Liver (tissue), 10 donors: ENCODE measurements at places on chromosomes 1 and 21.

GRCh38 chr1:114854693-114855320, at the start of gene SYCP1:
SYCP1 (plus strand) TSS chr1:114854863; CDS start chr1:114855465, 602 bp downstream.
- DNase-seq: no peak

DNA sequence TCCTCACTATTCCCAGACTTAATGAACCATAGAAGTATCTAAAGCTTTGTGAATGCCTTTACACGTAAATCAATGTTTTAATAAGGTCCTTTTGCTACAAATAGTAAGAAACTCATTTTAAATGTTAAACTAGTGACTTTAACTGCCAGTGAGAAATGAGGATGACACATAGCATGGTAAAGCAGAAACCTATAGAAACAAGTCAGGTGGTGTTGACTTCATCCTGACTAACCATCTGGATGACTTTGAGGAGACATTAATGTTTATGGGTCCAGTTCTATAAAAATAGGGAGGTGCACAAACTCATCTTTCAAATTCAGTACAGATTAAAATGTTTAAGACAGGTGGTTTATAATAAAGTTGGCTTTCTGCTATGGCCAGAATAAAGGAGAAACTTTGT, 85.4 kb downstream of the COLGALT2 start:
- no peak for DNase-seq

DNA sequence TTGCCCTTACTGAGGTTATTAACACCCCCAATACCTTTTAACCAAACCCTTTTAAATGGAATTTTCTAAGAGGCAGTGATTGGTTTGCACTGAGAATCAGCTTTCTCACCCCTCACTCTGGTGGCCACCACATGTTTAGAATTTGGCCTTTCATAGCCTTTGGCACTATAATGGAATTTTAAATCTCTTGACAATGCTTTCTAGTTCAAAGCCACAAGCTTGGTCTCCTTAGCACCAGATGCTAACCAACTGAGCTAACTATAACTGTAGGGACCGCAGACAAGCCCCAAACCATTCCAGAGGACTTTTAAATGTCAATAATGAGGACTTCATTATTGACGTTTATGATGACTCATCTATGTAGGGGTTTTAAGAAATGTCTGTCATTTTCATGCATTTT, 238.7 kb upstream of the SNX7 start:
- no peak for DNase-seq

DNA sequence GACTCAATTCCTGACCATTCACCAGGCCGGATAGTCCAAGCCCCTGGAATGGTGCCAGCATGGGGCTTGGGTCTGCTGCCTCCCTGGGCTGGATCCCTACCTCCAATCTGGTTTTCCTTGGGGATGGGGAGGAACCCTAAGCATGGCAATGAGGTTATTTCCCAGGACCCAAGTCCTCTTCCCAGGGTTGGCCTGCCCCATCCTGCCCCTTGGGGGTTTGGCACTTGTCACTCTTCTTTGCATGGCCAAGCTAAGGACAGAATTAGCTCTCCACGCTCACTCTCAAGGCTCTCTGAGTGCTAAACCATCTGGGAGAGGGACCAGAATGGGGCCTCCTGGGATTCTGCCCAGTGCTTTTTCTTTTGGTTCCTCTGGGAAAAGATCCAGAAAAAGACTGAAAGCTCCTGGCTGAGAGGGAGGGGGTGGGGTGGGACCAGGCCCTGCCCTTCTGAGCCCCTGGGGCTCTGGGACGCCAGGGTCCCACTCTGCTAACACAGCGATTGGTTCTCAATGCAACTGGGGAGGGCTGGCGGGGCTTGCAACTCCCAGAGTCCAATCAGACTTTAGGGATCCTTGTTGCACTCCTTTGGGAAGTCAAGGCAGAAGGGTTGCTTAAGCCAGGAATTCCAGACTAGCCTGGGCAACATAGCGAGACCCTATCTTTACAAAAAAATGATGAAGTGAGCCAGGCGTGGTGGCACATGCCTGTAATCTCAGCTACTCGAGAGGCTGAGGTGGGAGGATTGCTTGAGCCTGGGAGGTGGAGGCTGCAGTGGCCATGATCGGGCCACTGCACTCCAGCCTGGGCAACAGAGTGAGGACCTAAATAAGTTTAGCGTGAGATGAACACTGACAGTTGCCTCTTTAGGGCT, 52.7 kb downstream of the DHRS3 start:
- DNase-seq: no peak
